Right forelimb (tissue), 1 donor: ENCODE measurements at places on chromosomes 4 and X.

DNA sequence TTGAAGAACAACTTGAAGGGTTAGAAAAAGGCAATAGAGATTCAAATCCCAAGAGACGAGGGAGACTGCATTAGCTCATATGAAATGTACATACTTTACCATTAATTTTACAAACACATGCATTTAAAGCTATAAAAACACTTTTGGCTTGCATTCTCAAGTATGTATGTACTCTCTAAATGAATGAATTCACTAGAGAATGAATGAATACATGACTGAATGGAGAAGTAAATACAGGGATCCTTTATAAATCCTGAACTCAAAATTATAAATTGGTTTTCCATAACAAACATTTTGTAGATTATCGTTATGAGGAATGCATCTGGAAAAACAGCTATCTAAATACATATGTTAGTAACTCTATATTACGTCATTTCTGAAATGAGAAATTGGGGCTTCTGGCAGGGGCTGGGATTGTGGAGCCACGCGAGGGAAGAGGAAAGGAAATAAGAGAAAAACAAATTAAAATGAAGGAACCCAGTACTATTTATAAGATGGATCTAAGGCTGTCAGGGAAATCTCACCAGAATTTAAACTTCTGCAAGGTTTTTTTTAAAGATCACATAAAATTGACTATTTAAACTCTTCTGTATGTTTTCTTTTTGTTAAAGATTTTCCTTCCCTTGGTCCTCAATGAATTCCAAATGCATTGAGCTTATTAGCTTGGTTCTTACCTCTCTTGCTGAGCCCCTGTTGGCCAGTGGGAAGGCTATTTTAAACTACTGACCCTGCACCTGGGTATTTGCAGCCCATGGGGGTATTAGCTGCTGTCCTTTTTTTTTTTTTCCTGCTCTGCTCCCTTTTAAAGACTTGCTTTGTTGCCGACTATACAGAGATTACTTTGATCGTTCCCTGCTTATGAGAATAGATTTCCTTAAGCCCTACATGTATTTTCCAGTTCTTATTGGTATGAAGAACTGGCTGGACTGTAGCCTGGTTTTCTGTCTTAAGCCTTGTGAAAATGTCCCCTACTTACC is 207.8 kb downstream of the ADGRL3 start:
- DNase-seq, result no peak

DNA sequence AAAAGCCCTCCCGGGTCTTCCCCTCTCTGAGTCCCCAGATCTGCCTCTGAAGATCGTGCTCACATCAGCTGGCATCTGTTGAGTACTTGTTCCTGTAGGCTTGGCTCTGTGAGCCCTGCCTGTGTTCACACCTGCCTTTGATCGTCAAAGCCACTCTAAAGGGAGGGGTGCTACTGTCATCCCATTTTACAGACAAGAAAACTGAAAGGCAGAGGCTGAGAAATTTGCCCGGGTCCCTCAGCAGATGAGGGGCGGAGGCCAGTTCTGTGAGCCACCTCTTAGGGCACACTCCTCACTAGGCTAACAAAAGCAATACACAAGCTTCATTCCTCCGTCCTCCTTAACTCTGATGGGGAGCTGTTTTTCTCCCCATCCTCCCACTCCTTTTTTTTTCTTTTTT is 655 bp downstream of the CYTL1 start:
- no peak for DNase-seq

DNA sequence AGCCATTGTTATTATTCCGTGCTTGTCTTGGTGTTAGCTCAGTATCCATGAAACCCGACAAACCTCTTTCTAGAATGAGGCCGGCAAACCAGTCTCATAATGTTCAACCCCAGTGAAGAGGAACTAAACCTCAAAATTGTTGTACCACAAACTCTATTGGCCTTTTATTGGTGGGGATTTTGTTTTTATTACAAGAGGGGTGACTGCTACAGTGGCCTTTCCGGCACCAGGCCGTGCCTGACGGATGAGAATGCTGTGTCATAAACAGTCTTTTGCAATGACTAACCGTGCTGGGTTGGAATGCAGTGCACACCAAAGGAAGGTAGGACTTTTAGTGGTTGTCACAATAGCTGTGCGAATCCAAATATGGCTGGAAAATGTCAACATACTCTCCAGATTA is 60.8 kb downstream of the SHROOM2 start:
- no peak for DNase-seq

- no peak for DNase-seq
These were observed 5.5 kb upstream of the XIAP start for GRCh38 chrX:123854329-123854728.

DNA sequence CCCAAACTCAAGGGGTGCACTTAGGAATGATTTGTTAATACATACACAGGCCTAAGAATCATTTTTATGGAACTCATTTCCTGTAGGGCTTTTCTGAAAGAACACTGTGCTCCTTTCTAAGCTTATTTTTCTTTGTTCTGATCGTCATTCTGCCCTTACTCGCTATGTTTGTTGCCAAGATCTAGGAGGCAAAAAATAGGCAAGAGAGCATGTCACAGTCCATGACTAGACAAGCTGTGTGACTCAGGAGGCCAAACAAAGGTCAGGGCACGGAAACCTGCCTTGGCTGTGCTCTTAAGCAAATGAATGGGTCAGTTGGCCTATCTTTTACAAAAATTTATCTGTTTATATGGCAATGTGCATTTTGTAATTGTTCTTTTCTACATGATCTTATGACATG is 42.5 kb upstream of the C1GALT1C1 start:
- DNase-seq, result no peak

GRCh38 chr4:174524242-174524641 is 2.0 kb upstream of the HPGD start:
- no peak for DNase-seq

- DNase-seq, result no peak
These were observed 33.4 kb downstream of the ARHGEF6 start for GRCh38 chrX:136747003-136747986.

GRCh38 chr4:82644734-82645126 is 82.9 kb upstream of the TMEM150C start:
- no peak for DNase-seq

GRCh38 chr4:138945840-138946239 is 69.7 kb upstream of the NOCT start:
- no peak for DNase-seq

DNA sequence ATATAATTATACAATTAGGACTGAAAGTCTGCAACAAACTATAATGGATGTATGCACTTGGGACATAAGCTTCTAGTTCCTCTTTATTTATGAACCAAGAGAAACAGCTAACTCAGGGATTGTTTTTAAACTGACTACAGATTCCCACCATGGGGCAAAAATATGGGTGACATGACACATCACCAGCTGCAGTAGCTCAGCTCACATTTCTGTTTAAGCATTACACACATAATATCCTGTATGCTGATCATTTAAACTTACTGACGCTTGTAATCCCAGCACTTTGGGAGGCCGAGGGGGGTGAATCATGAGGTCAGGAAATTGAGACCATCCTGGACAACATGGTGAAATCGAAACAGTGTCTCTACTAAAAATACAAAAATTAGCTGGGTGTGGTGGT is 11.5 kb downstream of the FGB start:
- no peak for DNase-seq

DNA sequence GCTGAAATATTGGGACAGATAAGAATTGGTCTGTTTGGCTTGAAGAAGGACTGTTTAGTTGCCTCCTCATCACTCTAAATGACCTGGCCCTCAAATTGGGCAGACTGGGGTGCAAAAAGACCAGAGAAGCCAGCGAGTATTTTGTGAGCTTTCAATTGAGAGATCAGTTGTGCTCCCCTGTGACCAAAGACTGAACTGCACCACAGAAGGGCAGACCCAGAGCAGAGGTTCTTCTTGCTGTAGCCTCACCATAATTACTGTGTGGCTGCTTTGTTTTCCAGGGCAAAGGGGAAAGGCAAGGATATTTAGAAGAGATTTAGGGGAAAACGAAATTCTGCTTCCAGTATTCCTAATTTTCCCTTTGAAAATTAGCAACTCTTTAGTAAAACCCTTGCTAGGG is 104.0 kb upstream of the MBNL3 start:
- no peak for DNase-seq

- DNase-seq, result no peak
These were observed 23.3 kb downstream of the SPIN4 start for GRCh38 chrX:63327788-63328187.

- no peak for DNase-seq
These were observed 46.0 kb downstream of the PCGF3 start for GRCh38 chr4:751676-752075.

- peak; percentile 93 for DNase-seq
These were observed at the start of gene SLIT2 for GRCh38 chr4:20251796-20252655. Gene SLIT2 (plus strand): TSS chr4:20251905. CDS start chr4:20253816, 1,911 bp downstream.

DNA sequence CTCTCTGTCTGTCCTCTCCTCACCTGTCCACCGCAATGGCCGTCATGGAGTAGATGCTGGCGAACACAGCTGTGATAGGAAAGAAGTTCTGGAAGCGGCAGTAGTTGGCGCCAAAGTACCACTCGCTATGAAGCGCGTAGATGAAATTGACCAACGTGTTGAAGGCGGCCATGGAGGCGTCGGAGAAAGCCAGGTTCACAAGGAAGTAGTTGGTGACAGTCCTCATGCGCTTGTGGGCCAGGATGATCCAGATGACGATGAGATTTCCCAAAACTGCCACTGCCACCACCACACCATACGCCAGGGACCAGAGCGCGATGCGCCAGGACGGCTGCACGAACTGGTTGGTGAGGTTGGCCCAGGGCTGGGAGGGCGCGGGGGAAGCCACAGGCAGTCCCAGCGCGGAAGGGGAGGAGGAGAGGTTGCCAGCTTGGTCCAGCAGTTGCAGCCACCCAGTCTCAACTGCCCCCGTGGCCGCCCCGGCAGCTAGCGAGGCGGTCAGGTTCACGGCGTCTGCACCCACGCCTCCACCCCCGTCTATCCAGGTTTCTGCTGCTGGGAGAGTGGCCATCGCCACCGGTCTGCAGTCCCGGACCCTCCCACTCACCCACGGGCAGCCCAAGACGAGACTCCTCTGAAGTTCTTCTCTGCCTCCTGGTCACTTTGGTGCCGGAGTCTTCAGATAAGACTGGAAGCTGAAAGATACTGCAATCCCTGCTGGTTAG is 518 bp downstream of the TACR3 start:
- peak; percentile 51 for DNase-seq

DNA sequence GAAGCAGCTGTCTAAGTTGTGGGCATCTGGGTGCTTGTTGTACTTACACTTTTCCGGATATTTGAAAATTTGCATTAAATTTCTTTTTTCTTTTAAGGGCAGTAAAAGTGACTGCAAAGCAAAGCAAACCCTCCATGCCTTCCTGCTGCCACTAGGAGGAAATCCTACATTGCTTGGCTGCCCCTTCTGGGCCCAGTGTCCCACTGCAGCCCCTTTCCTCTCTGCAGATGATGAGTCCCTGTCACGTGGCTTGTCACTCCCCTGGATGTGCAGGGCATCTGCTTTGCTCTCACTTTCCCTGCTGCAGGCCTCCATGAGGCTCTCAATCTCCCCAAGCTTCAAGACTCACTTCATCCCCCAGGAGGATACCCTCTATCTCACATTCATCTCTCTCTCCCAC is 12.7 kb downstream of the TSR2 start:
- no peak for DNase-seq

DNA sequence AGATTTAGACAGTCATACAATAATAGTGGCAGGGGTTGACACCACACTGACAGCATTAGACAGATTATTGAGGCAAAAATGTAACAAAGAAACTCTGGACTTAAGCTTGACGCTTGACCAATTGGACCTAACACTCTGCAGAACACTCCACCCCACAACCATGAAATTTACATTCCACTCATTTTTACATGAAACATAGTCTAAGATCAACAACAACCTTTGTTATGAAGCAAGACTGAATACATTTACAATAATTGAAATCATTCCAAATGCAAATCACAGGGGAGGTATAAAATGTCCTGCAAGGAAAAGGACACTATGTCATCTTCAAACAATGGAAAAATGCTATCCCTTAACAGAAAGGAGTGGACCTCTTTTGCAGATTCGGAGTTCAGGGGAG is 4.9 kb upstream of the UGT2B10 start:
- DNase-seq, result no peak

- DNase-seq, result no peak
These were observed 149.9 kb downstream of the EVC2 start for GRCh38 chr4:5558502-5558901.

DNA sequence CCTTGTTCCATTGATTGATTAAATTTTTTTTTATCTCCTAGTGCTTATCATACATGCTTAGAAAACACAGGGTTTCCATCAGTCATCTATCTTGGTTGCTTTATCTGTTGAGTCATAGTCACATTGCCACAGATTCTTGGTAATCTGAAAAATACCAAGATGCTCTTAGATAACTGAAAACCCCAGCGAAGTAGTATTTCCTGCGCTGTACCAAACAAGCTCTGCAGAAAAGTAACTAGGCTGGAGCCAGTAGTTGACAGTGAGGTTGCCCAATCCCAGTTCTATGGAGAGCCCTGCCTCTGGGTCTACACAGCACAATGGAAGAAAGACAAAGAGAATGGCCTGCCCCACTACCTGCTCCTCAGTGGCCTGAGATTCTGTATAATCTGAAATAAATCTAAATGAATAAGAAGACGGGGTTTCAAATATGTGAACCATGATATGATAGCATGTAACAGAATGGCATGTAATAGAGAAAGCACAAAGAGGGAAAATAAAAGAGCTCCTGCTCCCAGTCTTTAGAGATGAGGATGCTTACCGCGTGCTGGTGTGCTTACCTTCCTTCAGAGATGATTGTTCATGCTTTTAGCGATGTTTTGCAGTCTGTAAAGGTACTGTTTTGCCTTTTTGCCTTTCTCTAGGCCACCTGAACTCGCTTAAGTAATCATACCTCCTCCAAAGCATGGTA is 55.3 kb upstream of the RAPGEF2 start:
- DNase-seq, result no peak
